ENCODE measurements at places on chromosomes 1 and 21.

- no peak for DNase-seq
Measured at GRCh38 chr1:90724361-90724760, 7.3 kb upstream of the BARHL2 start.

DNA sequence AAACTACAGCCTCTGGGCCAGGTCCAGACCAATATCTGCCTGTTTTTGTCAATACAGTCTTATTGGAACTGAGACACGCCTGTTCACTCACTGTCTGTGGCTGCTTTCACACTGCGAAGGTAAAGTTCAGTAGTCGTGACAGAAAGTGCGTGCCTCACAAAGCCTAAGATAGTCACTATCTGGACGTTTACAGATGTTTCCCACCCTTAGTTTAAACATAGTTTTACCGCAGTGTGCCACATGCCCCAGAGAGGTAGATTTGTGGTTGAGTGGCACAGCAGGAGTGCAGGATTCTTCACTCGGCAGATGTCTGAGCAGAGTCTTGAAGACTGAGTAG lies 61.9 kb downstream of the NFASC start:
- DNase-seq: no peak

DNA sequence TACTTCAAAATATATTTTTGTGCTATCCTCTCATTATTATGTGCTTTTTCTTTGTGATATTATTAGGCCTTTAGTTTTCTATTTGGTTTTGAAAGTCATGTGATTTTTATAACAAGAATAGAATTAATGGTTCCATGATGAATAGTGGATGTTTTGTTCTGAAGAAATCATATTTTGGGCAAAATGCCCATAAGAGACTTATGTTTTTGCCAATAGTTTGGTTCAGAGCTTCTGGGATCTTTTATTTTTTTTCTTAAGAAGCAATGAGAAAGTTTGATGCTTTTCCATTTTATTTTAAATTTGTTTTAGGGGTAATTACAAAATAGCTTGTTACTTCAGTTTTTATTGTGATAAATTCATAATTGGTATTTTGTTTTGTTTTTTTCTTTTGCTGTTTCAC lies 49.8 kb downstream of the LYPLAL1 start:
- no peak for DNase-seq

DNA sequence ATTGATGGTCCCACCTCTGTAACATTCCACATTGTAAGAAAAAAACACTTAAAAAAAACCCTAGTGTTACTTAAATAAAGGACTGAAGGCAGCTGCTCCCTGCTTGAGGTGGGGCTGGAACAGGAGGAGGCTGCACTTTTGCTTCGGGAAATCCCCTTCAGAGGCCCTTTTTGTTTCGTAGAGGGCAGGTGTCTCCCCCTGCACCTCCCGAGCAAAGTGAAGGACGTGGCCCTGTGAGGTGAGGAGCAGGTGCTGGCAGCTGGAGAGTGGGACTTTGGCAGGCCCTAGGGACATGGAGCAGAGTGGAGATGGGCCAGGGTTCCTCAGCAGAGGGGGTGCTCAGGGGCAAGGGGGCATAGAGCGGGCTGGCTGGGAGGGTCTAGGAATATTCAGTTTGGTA lies 33.4 kb upstream of the WNT4 start:
- no peak for DNase-seq

GRCh38 chr1:54795356-54795665 lies 5.8 kb downstream of the TTC22 start:
- no peak for DNase-seq

DNA sequence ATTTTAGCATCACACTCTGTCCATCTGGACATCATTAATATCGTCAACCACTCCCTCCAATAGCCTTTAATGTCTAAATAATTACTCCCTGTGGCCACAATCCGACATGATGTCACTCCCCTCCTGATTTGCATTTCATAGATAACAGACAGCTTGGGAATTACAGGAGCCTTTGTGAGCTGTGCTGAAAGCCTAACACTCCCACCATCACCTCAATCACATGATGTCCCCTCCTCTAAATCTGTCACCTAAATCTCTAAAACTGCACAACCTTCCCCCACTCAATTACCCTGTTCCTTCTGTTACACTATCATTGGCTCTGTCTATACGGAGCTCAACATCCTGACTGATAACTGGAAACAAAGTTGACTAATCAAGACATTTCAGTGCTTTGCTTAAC lies 14.3 kb downstream of the NHLH2 start:
- DNase-seq: no peak

DNA sequence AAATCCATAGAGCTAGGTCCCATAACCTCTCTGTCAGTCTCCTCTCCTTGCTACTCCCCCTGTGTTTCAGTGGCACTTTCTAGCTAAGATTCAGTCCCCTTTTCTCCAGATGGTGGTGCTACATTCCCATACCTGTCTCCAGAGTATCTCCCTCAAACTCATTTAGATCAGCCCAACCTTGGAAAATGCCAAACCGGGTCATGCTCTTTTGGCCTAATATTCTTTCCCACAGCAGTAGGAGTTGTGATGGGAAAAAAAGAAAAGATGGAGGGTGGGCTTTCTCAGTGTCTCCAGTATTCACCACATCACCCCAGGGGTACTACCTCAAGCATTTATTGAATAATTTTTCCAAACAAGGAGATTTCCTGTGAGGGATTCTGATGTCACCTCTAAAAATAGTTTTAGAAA lies 3.2 kb upstream of the RXFP4 start:
- peak; percentile 51 for DNase-seq

DNA sequence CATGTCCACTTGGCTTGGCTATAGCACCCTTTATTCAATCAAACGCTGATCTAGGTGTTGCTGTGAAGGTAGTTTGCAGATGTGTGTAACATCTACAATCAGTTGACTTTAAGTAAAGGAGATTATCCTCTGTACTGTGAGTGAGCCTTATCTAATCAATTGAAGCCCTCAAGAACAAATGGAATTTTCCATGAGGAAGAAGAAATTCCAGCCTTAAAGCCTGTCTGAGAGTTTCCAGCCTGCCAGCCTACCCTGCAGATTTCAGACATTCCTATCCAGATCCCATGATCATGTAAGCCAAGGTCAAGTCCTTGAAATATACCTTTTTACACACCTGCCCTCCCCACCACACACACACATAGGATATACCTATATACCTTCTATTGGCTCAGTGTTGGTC lies 696.7 kb downstream of the MRPL39 start:
- DNase-seq: no peak

DNA sequence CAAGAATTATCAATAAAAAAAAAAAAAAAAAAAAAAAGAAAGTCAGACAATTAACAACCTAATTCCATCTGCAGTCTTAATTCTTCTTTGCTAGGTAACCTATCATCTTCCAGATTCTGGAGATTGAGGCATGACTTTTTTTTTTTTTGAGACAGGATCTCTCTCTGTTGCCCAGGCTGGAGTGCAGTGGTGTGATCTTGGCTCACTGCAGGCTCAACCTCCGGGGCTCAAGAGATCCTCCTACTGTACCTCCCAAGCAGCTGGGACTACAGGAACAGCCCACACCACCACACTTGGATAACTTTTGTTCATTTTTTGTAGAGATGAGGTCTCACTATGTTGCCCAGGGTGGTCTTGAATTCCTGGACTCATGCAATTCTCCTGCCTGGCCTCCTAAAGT lies 4.6 kb upstream of the RAD54L start:
- no peak for DNase-seq

GRCh38 chr1:160206036-160206389 lies 829 bp downstream of the PEA15 start:
- DNase-seq: no peak

DNA sequence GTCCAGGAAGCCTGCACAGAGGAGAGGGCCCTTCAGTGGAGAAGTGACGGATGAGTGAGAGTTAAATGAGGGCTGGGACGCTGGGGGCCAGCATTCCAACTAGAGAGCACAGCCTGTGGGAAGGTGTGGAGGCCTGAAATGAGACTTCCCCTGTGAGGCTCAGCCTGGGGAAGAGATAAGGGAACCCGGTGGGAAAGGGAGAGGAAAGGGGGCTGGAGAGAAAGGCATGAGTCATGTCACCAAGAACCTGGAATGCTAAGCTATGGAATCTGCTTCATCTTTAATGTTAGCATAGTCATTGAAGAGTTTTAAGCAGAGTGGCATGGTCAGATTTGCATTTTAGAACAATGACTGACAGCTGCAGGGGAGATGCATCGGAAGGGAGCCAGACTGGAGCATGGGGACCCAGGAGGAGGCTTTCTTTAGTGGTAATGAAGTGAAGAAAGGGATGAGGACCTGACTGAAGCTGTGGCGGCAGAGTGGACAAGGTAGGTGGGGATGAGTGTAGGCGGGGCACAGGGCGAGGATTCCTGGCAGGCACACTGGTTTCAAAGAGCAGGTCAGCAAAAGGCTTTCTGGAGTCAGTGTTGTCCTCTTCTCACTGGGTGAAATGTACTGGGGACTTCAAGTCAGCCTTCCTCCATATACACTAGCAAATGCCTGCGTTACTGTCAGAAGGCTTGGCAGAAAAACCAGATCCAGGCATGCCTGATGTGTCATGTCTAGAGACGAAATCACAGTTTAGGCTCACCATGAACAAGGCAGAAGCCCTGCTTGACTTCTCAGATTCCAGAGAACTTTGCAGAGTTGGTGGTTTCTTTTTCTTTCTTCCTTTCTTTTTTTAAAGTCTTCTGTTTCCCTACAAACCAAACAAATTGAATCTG lies 8.0 kb downstream of the RGL1 start:
- no peak for DNase-seq

DNA sequence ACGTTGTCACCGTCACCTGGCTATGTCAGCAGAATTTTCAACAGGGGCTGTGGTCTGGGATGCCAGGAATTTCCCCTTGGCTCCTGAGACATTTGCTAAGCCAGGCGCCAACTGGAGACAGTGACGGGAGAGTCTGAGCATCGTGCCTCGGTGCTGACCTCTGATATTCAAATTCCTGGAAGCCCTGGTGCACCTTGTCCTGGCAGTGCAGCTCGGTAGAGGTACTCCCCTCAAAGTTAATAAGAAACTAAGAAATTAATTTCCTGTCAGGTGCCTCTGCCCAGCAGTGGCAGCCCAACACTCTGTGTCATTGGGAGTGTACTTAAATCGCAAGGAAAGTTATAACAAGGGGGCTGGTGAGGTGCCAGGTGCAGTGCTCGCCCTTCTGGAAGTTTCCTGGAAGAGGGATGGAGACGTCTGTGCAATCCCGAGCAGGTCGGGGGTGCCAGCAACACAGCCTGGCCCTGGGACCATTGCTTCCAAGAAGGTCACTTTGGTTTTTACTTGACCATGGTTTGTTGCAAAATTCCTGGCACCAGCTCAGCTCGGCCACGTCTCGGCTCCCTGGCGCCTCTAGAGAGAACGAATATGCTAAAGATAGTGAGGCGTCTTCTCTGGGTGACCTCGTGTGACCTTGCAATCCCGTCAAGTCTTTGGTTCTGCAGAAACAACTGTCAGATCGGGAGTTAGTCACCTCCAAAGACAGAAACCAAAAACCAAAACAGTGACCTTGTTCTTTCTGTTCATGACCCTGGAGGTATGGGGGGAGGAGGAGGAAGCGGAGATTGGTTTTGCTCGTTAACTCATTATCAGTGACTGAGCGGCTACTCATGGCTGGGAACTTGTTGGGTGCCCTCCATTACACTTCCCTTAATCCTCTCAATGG lies 149.5 kb upstream of the VAMP3 start:
- DNase-seq: no peak

- DNase-seq: no peak
Measured at GRCh38 chr1:1124786-1125642, 9.1 kb upstream of the C1orf159 start.

- DNase-seq: no peak
Measured at GRCh38 chr1:39116860-39117728, 87.4 kb upstream of the MACF1 start.

- no peak for DNase-seq
Measured at GRCh38 chr1:153481124-153481523, 20.7 kb upstream of the S100A7 start.

DNA sequence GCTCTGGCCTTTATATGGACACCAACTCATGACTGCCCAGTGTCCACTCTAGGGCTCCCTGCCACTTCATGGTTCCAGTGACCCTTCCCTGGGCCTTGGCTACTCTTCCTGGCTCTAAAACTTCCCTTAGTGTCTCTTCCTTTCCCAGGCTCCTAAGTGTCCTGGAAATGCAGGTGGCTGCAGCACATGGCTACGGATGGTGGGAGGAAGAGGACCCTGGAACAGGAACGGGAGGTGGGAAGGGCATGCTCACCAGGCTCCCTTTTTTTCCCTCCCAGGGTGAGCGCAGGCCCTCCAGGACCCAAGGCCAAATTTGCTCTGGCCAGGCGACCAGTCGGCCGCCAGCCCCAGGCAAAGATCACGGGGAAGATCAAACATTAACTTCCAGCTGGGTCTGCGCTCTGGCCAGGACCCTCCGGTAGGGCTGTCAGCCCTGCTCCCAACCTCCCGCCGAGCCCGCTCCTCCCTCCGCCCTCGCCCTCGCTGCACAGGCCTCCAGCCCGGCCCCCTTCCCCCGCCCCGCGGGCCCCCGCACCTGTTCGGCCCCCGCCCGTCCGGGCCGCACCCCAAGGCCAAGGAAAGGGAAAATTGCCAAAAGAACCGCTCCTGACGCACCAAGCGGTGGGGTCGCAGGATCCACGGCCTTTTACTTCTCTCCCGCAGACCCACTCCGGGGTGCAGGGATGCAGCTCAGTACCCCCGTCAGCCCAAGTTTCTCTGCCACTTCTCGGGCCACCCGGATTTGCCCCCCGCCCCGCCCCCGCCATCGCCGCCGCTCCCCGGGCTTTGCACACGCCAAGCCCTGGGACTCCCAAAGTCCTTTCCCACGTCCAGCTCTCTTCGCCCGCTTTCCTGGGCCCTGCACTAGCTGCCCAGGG lies 894 bp downstream of the TCEA3 start:
- no peak for DNase-seq

DNA sequence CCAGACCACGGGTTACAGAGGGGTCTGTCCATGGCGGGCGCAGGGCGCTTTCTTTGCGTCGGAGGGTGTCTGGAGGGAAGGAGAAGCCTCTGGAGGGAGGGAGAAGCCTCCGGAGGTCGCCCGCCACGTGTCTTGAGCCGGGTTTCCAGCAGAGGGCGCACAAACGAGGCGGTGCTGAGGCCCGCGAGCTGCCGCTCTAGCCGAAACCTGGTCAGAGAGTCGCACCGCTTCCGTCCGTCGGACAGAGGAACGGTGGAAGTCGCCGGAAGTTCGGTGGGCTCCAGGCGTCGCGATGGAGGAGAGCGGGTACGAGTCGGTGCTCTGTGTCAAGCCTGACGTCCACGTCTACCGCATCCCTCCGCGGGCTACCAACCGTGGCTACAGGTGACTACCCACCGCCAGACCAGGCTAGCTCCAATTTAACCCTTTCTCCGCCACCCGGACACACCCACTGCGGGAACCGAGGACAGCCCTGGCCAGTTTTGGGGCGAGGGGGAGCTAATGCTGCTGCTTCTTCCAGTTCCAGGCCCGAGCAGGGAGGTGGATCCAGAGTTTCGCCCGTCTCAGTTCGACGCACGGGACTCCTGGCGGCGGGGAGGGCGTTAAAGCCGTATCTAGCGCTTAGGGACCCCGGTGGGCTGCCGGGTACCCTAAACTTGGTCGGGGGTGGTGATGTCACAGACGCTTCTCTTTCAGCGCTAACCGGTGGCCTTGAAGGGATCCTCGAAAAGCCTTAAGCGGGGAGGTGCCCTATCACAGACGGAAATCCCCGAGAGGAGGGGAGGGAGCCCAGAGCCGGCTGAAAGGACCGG lies at the start of gene NECAP2:
NECAP2 (plus strand) TSS at position 255 of the 812 bp plus-strand sequence; CDS start at position 293, 38 bp downstream.
- DNase-seq: peak; percentile 78
